ENCODE measurements at places on chromosomes 11 and 22.

- DNase-seq, result no peak
Observed at GRCh38 chr11:26951809-26952515, 42.0 kb upstream of the FIBIN start.

DNA sequence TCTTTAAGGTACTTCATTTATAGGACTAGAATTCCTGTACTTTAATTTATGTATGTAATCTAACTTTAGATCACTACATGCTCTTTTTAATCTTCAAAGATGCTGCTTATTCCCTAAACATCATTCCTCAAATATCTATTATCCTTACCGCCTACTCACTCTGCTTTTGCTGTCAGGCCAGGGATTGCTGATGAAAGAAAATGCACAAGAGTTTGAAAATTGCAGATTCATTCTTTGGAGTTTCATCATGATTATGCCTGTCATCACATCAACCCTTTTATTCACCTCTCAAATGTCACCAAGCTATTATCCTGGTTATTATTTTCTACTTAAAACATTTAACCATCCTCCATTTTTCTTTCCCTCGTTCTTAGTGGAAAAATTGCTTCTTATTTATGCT, 802.7 kb downstream of the METTL15 start:
- no peak for DNase-seq

- DNase-seq, result no peak
Observed at GRCh38 chr11:28100665-28101064, 7.3 kb downstream of the KIF18A start.

- DNase-seq, result no peak
Observed at GRCh38 chr11:114482114-114482513, 42.8 kb downstream of the REXO2 start.

GRCh38 chr11:65329944-65330403, 3.7 kb upstream of the DPF2 start:
- peak; percentile 11 for DNase-seq

DNA sequence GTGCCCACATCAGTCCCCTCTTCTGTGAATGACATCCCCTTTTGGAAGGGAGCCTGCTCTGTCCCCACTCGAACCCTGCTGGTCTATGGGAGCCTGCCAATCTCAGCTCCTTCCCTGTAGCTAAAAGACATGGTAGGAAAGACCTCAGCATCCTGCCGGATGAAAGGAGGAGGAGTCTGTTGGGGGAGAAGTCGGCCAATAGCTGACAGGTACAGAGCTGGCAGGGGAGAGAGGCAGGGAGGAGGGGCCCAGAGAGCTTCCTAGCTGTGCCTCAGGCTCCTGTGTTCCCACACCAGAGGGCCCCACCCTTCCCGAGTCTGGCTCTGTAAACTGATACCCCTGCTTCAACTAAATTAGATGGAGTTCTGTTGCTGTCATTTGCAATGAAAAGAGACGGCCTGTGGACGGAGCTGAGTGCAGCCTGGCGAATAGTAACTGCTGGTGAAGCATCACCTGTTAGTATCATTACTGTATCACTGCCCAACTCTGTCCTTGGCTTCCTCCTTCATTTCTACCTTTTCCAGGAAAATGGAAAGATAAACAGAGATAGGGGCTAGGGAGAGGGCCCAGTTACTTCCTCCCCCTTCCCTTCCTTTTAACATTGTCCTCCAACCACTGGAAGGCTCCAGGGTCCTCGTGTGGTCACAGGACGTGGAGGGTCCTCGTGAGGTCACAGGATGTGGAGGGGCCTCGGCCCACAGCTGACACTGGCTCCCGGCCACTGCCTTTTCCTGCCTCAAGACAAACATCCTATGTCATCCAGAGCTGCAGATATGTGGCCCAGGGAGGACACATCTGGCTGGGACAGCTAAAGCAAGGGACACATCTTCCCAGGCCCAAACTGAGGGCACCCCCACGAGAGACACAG, 15.1 kb downstream of the FXYD6 start:
- DNase-seq, result peak; percentile 47

DNA sequence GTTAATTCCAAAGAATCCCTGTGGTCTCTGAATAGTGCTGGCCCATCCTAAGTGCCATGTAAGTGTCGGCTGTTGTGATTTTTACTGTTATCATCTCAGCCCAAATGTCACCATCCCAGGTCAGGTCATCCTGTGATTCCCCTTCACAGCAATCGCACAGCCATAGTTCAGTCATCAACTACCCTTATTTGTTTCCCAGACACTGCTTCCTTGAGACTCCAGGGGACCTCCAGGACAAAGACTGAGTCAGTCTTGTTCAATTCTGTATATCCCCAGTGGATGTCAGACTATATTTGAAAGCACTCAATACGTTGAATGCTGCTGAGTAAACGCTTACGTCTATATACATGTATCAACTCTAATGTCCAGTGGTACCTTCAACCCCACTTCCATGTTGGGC, 113.7 kb upstream of the TIMP3 start:
- DNase-seq, result no peak

GRCh38 chr22:24359452-24360120, 67.8 kb upstream of the ADORA2A start:
- DNase-seq, result peak; percentile 14

GRCh38 chr22:19527861-19528417, 3.7 kb upstream of the CLDN5 start:
- no peak for DNase-seq

GRCh38 chr11:102669664-102670063, 35.9 kb downstream of the MMP27 start:
- DNase-seq, result no peak

- DNase-seq, result no peak
Observed at GRCh38 chr11:75166791-75167190, 15.9 kb downstream of the SLCO2B1 start.

GRCh38 chr11:109362059-109362458, 59.9 kb upstream of the C11orf87 start:
- no peak for DNase-seq

DNA sequence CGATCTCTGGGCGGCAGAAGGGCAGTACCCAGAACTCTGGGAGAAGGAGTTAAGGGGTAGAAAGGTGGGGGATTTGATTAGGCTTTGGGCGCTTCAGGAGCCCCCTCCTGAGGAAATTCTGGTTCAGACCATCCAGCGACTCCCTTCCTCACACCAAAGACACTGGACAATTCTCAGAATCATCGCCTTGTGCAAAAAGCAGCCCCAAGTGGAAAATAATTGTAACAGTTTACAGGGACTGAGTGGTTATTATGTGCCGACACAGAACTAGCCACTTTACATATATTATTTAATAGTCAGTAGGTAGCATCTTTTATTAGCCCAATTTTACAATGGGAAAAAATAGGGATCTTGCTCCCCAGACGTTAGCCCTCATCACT, 662 bp upstream of the TRIM3 start:
- no peak for DNase-seq

DNA sequence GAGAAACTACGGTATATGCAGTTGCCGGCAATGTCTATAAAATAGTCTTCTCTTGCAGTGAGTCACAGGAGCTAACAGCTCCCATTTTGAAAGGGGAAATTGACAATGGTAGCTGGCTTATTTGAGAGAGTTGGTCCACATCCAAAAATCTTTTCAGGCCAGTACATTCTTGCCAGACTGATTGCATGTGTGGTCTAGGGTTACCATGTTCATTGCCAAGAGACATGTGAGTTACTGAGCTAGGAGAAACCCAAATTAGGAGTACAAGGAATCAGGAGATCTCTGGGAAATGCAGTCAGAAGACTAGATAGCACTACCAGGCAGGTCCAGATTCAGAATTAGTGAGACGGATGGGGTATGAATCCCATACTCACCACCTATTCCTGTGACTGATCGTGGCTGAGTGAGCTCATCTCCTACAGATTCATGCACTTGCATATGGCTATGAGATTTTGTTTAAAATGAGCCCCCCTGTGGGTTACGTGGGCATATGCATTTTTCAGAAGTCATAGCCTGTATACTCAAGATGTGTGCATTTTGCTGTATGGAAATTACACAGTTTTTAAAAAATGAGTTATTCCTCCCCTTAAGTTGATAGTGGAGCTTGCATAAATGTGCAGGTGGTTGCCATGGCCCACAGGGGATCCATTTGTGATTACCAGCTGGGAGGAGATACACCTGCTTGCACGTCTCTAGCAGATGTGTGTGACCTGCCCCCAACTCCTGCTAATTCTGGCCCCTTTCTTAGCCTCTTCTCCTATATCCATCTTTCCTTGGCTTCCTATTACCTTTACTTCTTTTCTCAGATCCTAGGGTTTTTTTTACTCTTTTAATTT, 102.7 kb downstream of the COMMD9 start:
- DNase-seq, result no peak

DNA sequence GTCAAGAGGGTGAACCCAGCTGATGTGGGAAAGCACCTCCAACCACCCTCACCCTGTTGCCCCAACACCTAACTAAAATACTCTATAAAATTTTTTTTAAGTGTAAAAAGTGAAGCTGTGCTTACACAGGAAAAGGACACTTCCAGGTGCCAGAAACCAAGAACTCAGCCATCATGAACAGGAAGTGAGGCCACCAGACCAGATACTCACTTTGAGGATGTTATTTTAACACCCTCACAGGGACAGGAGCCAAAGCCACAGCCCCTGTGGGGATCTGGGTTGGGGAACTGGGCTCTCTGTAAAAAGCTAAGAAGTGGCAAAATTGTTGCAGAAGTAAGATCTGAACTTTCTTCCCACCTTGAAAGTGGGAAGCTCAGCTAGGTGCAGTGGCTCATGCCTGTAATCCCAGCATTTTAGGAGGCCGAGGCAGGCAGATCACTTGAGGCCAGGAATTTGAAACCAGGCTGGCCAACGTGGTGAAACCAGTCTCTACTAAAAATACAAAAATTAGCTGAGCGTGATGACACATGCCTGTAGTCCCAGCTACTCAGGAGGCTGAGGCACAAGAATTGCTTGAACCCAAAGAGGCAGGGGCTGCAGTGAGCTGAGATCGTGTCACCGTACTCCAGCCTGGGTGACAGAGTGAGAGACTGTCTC, 3.8 kb downstream of the RSPH14 start:
- DNase-seq, result no peak

- DNase-seq, result no peak
Observed at GRCh38 chr11:61333550-61334433, 764 bp downstream of the TKFC start.

DNA sequence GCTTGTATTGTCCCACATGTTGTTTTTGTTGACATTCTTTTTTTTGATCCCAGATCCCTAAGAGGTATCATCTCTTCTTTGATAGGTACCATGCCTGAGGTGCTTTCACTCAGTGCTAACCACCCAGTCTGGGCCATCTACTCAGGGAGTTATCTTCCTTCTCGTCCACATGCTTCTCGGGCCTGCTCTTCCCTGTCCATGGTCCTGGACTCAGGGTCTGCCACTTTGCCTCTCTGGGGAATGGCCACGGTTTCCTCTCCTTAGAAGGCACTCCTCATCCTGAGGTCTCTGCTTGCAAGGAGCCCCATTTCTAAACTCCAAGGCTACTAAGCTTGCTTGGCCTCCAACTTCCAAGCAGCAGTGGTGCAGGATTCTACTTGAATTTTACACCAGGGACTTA, 227.0 kb upstream of the NCAM1 start:
- DNase-seq, result no peak

DNA sequence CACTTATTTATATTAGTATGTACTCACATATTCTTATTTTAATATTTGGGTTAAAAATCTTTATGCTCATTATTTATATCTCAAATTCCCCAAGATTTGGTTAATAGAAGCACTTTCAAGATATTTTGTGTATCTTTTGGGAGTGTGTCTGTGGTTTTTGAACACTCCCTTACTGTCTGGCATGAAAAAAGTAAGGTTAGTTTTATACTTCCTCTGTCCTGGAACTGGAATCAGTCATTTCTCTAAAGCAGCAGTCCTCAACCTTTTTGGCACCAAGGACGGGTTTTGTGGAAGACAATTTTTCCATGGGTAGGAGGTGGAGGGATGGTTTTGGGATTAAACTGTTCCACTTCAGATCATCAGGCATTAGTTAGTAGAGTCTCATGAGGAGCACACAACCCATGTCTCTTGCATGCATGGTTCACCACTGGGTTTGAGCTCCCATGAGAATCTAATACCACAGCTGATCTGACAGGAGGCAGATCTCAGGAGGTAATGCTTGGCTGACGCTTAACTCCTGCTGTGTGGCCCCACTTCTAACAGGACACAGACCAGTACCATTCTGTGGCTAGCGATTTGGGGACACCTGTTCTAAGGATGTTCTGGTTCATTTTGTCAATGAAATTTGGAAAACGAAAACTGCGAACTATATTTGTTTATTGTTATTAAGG, 60.2 kb downstream of the CASP12 start:
- no peak for DNase-seq

DNA sequence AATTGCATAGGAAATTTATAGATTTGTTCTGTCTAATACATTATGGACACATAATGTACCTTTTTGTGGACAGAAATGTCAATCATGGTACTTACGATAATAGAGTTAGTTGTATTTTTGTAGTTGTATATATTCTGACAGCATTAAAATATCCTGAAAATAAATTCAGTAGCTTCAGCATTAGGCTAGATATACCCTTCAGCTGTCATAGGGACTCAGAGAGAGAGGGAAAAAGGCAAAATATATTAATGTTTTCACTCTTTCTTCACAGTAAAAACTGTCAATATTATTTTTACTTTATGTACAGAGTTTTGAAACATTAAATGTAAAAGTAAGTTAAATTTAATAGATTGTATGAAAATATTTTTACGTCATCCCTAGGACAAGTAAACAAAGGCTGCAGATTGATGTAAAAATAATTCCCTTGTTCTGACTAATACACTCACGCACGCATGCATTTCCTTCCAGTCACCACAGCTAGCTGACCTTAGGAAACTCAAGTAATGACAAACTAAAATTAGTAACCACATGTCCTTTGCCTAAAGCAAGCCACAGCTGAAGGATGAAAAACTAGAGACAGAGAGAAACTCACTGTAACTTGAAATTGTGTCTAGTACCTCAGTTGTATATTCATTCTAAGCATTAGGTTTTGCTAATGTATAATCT, 104.7 kb upstream of the CARD18 start:
- no peak for DNase-seq

DNA sequence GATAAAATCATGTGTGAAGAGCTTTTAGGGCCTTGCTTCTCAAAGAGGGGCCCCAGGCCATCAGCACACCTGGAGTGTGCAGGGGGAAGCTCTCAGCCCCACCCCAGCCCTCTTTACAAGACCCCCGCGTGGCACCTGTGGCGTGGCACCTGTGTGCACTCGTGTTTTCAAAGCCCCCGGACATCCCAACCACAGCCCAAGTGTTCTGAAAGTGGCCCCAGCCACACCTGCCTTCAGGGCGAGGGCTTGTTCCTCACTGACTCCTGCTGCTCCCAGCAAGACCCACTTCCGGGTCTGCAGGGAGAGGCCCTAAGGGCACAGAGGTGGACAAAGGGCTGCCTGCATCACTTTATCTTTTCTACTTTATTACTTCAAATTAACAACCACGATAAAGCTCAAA, 17.5 kb upstream of the TMEM184B start:
- DNase-seq, result no peak

- no peak for DNase-seq
Observed at GRCh38 chr11:77559686-77560401, 29.9 kb upstream of the AQP11 start.
